ENCODE measurements at places on chromosomes 1 and 21.

GRCh38 chr21:33666153-33666552 is 23.9 kb downstream of the ITSN1 start:
- DNase-seq, result no peak

DNA sequence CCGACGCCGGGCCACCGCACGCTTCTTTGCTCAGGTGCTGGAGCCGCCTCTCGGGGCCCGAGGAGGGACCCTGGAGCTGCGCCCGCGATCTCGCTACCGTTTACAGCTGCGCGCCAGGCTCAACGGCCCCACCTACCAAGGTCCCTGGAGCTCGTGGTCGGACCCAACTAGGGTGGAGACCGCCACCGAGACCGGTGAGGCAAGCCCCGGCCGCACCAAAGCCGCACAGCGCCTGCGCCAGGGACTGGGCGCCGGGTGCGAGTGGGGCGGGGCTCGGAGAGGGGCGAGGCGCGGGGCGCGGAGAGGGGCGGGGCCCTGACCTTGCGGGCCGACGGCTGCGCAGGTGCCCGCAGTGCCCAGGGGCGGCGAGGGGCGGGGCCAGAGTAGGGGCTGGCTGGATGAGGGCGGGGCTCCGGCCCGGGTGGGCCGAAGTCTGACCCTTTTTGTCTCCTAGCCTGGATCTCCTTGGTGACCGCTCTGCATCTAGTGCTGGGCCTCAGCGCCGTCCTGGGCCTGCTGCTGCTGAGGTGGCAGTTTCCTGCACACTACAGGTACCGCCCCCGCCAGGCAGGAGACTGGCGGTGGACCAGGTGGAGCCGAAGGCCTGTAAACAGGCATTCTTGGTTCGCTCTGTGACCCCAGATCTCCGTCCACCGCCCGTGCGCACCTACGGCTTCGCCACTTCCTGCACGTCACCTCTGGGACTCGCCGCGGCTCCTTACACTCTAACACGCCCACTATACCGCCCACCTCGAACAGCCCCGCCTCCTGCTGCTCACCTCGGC is 9.8 kb upstream of the CDC20 start:
- peak; percentile 34 for DNase-seq

GRCh38 chr1:184053881-184054280 is 2.4 kb downstream of the TSEN15 start:
- DNase-seq, result no peak

- no peak for DNase-seq
Observed at GRCh38 chr1:60283690-60284089, 210.1 kb upstream of the C1orf87 start.

DNA sequence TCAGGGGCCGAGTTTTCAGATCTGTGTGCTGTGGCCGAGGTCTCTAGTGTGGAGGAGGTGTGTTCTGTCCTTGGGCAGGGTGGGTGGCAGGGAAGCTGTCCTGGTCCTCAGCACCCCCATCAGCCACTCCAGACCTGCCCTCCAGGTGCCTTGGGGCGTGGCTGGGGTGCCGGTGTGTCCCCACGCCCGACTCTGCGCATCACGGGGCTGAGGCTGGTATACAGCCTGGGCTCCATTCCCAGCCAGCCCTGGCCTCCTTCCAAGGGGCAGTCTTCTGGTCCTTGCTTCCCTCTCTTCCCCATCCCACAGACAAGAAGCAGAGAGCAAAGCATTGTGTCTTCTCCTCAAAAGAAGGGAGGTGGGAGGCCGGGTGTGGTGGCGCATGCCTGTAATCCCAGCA is 4.0 kb downstream of the SAMD11 start:
- no peak for DNase-seq

DNA sequence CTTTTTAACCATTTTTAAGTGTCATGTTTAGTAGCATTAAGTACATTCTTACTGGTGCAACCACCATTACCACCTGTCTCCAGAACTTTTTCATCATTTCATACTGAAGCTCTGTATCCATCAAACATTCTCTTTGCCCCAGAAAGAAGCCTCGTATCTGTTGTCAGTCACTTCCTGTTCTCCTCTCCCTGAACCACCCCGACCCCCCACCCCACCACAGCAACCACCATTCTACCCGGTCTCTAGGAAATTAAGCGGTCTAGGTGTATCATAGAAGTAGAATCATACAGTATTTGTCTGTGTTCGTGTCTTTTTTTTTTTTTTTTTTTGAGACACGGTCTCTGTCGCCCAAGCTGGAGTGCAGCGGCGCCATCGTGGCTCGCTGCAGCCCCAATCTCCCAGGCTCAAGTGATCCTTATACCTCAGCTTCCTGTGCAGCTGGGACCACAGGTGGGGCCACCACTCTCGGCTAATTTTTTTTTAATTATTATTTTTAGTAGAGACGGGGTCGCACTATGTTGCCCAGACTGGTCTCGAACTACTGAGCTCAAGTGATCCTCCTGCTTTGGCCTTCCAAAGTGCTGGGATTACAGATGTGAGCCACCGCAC is 23.7 kb upstream of the EPHA8 start:
- no peak for DNase-seq

GRCh38 chr1:38563942-38564735 is 295.4 kb downstream of the RRAGC start:
- DNase-seq, result no peak

DNA sequence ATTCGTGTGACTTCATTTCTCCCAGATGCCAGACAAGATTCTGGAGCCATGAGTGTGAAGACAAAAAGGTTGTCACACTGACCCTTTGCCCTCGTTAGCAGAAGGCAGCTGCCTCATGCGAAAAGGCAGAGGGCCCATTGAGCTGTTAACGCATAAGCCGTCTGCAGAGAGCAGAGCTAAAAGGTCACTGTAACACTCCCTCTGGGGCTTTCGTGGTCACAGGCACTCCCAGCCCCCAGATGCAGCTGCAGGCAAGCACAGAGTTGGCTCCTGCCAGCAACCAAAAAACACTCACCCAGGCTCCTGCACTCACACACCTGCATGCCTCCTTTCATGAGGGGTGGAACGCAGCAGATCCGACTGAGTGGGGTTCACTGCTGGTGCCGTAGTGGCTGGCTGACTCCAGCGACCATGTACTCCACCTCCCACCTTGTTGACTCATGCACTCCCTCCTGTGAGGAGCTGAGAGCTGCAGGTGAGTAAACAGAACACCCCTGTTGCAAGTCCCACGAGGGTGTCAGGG is 287.5 kb downstream of the SMYD3 start:
- DNase-seq, result no peak

DNA sequence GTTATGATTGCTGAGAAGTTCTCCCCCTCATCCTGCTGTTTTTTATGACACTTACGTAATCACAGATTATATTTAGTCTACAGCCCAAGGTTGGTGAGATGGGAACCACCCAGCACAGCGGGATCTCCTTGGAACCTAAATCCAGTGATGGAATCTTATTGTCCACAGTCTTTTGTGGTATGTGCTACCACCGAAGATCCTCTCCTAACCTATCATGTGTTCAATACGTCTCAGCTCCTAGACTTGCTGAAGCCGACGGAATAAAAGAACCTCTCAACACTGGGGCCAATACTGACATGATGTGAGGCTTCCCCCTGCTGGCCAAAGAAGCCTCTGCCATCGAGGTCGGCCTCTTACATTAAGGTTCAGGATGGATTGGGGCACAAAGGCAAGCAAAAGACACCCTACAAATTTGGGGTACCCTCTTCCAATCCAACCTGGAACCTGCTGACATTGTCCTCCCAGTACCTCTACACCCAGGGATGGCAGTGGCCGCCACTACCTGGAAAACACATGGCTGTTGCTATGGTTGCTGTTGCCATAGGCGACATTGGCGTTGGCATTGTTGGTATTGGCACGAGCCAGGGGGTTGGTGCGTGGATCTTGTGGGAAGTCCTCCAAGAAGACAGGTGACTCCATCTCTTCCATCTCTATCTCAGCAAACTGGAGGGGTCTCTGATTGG is 19.4 kb upstream of the KIF21B start:
- no peak for DNase-seq

All from thoracic aorta (tissue), 2 donors.